ENCODE measurements at places on chromosomes 5 and 9.

DNA sequence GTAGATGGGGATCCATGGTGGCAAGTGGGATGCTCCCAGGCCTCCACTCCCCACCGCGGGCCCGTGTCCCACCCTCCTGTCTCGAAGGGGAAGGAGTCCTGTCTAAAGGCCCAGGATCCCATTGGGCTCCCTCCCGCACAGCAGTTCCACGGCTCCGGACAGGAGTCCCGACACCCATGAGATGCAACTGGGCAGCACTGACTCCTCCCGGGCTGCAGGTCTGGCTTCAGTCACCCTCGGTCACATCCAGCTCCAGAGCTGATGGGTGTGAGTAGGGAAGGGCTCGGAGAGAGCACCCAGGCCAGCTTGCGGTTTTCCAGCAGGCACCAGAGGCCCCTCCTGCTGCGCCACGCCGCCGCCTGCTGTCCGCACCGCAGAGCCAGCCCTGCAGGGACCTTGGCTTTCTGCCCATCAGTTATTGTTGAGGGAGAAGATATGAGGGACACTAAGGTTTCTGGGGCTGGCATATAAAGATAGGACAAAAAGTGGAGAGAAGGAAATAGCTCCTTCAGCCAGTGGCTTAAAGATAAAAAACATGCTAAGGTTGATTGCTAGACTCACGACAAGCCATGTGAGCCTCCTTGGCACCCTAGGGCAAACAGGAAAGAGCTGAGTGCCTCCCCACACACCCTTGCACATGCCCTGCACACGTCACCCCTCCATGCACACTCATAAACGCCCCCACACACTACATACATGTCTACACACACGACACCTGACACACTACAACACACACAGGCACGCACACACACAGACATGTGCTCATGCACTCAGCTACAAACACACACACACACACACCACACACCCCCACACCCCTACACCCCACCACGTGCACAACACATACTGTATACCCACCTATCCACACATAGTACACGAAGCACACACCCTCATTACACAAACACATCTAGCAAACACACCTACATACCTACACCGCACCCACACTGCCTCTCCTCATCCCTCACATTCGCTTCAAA, 79.0 kb downstream of the AK8 start:
- no peak for DNase-seq

GRCh38 chr5:34053133-34053532, 10.1 kb upstream of the C1QTNF3 start:
- peak; percentile 93 for DNase-seq

DNA sequence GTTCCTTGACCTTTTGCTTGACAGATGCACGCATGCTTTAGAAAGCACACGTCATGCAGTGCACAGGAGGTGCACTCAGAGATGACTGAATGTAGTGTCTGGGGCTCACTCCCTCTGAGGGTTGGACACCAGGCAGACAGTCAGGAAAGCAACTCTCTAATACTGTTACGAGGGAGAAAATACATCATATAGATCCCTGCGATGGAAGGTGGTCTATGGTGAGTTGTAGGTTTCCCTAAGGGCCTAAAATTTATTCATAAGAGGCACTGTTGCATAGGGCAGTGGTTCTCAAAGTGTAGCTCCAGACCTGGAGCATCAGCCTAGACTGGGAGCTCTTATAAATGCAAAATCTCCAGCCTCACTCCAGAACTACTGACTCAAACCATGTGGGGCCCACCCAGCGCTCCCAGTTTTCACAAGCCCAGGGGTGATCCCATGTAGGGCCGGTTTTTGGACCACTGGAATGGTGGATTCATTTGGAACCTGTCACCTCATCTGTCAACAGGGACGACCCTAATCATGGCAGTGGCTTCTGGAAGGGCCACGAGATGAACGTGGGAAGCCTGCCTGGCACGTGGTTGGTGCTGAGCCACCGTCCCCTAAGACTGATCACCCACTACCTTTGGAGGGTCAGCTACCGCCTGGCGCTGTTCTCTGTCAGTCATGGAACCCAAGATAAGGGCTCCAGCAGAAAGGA, 16.8 kb upstream of the PHF19 start:
- DNase-seq = no peak

DNA sequence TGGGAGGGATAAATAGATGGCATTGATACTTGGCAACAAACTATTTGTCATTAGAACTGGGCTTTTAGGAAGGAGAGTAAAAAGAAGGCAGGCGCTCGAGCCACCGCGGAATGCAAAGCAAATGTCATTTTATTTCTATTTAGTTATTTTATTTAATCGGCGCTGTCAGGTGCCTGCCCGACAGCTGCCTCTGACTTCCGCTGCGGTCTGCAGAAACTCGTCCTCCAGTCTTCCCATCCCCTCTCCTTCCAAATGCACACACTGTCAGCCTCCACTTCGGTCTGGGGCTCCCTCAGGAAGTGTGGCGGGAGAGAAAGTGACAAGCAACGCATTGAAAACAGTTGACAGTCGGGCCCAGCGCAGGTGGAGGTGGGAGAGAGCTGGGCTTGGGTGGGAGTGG, 29.3 kb downstream of the ASS1 start:
- DNase-seq = no peak

- peak; percentile 85 for DNase-seq
Measured at GRCh38 chr5:169350016-169350415, 49.1 kb upstream of the SLIT3 start.

DNA sequence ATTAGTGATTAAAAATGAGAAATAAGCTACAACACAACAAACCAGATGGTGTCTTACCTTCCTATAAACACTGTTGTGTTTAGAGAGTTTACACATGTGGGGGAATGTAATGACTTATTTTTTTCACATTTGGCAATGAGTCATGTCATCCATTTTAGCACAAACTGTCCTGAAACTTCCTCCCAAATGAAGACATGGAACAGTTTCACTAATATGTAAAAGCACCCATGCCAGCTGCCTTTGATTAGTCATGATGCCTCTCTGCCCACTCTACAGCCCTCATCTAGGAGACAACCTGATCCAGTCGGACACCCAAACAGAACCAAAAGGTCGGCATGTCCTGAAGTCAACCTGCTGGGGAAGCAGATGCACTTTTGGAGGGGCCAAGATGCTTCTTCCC, 98.2 kb downstream of the SEMA5A start:
- DNase-seq = no peak

DNA sequence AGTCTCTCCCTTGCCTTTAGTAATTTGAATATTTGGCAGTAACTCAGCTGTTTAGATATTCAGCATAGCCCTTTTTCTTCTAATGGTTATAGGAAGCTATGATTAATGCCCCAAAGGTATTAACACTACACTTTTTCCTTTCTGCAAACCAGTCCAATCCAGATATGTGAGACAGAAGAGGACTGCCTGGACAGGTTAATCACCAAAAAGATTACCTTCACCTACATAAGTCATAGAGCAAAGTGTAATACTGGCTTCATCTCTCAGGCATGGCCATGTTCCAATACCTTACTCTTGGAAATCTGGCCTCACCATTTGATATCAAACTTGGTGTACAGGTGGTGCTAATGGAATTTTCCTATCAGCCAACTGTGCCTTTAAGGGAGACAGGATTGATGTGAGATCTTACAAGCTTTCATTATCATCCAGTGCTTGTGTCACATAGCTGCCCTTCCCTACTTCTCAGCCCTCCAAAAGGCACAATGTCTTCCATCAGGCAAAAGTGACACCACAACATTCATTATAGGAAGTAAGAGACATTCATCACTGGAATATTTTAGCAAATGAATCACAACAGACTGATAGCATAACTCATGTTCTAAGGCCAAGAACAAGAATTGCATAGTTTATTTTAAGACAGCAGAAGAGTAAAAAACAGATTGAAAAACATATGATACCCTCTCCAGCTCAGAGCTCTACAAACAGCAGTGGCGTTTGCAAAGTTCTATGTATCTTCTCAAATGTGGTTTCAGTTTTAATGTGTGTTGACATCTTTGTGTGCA, 91.2 kb upstream of the PAM start:
- peak; percentile 50 for DNase-seq

GRCh38 chr9:115810166-115810565, 343.4 kb upstream of the PAPPA start:
- no peak for DNase-seq

- DNase-seq = peak; percentile 18
Measured at GRCh38 chr9:4579001-4579400, 83.1 kb upstream of the PLPP6 start.

- peak; percentile 65 for DNase-seq
Measured at GRCh38 chr9:133792721-133793470, 54.7 kb upstream of the SARDH start.

GRCh38 chr5:6404129-6404528, 25.8 kb upstream of the MED10 start:
- peak; percentile 90 for DNase-seq

DNA sequence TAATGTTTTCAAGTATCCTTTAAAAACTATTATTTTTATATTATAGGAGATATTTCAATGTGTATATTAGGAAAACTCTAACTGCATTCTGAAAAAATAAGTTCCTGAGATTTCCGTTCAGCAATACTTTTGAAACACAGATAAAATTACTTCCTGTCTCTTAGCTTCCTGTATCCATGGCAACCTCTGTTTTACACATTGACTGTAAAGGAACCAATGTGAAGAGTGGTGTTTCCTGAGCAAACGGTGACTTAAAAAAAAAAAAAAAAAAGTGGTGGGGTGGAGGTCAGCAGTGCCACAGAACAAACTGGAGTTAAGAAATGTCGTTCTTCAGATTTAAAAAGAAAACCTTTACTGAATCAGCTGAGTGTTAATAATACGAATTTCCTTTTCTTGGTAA, at the start of gene LRRC70:
Gene LRRC70 (plus strand): TSS at position 280 of the 400 bp plus-strand sequence. CDS start 620 bp downstream, outside the sequence.
- DNase-seq = peak; percentile 27

DNA sequence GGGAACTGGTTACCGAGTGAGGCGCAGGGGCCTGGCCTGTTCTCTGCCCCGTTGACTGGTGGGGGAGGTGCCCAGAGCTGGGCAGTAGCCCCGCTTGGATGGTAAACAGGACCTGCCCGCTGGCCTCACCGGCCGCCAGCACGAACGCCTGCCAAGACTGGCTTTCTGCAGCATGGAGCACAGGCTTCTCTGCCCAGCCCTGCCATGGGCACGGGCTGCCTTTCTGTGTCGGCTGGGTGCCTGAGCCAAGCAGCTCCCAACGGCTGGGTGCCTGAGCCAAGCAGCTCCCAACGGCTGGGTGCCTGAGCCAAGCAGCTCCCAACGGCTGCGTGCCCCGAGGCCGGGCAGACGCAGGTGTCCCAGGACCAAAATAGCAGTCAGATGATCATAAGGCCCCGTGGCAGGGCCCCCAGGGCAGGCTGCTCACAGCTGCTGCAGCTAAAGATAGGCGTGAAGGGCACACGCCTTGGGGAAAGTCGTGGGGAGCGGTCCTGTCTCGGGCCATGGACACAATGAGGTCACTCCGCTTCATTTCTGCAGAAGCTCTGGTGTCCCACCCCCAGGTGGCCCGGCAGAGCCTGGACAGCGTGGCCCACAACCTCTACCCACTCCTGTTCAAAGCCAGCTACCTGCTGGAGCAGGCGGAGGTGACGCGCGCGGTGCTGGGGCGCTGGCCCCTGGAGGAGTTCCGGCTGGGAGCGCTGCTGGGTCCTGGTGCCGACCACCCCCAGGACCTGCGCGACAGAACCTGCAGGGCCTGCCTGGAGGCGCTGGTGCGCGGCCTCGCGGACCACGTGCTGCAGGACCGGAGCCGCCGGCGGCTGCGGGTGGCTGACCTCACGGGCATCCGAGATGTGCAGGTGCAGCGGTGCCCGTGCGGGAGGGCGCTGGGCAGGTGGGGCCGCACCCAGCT, at the start of gene LRRC14B:
Gene LRRC14B (plus strand): TSS at position 460 of the 913 bp plus-strand sequence. CDS start 44 bp downstream, at position 504.
- no peak for DNase-seq

- no peak for DNase-seq
Measured at GRCh38 chr9:6978591-6978990, 220.8 kb downstream of the KDM4C start.

DNA sequence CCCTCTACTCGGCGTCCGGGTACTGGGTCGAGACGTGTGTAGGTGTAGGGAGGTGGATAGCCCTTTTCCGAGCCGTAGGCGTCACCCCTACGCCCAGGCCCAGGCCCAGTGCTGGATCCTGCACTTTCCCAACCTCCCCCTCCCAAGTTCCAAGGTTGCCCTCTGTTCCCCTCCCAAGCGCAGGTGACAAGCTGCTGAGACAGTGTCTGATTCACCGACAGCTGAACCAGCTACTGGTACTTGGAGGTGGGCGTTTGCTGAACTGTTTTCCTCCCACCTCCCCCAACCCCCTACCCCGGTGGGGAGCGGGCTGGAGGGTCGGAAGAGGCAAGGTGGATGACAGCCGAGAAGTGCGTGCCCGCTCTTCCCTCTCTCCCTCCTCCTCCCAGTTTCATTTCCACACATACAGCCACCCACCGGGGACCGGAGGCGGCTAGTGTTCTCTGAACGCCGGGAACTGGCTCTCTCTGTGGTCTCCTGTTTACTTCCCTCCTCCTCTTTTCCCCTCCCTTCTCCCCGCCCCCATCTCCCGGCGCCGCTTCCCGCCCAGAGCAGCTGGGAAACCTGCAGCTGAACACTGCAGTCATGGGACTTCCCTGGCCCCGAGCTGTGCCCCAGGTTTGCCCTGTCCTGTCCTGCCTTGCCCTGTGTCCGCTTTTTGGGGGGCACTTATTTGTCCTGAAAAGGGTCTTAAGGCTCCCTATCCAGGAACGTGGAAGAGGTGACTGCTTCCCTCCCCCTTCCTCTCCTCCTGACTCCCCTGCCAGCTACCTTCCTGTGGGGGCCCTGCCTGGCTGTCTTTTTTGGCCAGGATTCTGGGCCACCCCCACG, 6.2 kb upstream of the KLF9 start:
- DNase-seq = peak; percentile 82

DNA sequence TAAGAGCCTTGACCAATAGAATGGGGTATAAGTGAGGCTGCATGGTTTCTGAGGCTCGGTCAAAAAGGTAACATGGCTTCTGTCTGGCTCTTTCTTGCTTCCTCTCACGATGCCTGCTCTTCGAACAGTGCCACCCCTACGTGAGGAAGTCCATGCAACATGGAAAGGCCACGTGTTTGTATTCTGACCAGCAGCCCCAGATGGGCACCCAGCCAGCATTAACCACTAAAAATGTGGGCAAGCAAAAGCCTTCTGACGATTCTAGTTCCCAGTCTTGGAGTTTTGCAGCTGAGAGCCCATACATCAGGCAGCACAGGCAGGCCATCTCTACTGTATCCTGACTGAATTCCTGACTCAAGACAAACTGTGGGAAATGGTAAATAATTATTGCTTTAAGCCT, 24.2 kb upstream of the NREP start:
- peak; percentile 52 for DNase-seq

DNA sequence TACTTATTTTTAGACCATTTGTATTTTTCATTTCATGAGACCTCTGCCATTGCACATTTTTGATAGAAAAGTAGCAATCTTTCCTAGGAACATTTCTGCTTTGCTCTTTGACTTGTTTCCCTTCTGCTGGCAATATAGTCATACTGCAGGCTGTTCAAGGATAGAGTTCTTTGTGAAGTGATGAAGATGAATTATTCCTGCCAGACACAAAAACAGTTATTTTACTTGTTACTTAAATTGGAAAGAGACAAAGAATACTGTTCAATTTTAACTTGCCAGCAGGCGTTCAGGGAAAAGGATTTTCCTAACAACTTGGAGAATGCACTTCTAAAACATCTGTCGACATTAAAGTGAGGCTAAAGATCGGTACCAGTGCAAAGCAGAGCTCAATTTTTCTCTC, 251.7 kb upstream of the ACTBL2 start:
- no peak for DNase-seq

Measured in AG10803 (cell line).